ENCODE measurements at places on chromosomes 6 and 20. TPM values are rescaled to one million over a fixed set of nuclear protein-coding genes. Genes with fewer than 3 reads are reported as not detected.

Gene HLA-DPB1
- 33.5 TPM for total RNA-seq

Gene SPTLC3
- 6.5 TPM for total RNA-seq

Gene RAMACL
- total RNA-seq, result 0.19 TPM

Gene XKR7
- not detected for total RNA-seq

Gene TMEM170B
- 1.2 TPM for total RNA-seq

GRCh38 chr6:106426250-106426970, 65.9 kb downstream of the CRYBG1 start:
- DNase-seq, result no peak

GRCh38 chr20:52476074-52476750, 284.6 kb upstream of the ZFP64 start:
- DNase-seq, result no peak

DNA sequence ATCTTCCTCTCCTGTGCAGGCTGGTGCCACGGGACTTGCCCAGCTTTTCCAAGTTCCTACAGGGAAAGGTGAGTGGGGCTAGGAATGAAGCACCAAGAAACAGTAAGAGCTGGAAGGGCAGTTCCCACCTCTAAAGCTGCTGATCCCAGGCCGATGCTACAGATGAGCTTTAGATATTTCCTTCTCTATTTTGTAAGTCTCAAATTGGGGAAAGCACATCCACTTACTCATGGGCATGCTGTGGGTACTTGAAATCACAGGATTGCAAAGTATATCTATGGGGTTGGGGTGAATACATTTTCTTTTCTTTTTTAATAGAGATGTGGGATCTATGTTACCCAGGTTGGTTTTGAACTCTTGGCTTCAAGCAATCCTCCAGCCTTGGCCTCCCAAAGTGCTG, 3.1 kb downstream of the ZBTB2 start:
- no peak for DNase-seq

DNA sequence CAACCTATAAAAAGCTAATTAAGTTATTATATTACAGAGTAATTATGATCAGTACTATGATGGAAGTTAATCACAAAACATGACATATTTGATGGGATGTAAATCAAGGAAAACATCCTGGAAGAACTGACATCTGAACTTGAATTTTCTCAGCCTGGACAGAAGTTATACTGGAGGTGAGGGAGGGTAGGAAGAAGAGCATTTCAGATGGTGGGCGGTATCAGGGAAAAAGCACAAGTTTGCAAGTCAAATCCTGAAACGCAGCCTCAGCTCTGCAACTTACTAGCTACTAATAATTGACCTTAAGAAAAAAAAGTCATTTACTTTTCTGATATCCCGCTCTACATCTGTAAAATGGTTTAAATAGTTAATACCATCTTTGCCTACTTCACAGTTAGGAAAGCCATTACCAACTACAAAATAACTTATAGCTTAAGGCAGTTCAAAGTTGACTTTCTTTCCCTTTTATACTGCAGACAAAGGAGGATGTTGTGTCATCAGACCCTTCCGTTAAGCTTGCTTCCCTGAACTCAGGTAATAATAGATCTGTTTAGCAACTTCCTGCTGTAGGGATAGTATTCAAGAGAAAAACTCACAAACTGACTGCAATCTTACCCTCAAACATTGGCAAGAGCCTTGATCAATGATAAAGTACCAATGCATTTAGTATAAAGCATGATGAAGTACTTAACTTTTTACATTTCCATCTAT, 21.0 kb downstream of the NOL7 start:
- no peak for DNase-seq

DNA sequence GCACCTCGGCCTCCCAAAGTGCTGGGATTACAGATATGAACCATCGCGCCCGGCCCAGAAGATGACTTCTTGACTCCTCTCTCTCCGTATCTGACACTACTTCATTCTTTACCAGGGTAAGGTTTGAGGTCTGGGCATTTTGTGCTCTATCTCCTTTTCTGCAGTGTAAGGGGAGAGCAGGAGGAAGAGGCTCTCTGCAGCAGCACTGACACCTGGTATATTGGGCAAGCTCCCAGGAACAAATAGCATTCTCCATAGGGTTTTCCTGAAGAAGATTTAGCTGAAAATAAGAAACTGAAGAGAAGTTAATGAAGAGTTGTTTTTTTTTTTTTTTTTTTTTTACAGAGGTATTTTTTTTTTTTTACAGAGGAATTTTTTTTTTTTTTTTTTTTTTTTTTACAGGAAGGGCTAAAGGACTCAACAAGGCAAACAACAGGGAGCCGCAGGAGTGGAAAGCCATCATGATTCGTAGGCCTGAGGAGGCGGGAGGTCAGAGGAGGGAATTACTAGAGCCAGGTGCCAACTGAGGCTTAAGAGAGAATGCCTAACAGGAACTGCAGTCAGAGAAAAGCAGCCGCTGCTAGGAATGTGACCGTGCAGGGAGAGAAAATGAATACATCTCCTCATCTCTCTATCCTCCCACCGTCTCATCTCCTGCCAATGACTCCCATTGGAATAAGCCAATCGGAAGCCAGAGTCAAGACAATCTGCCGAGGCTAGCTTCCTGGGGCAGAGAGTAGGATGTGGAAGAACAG, 34.7 kb upstream of the ADGRF4 start:
- DNase-seq, result no peak

DNA sequence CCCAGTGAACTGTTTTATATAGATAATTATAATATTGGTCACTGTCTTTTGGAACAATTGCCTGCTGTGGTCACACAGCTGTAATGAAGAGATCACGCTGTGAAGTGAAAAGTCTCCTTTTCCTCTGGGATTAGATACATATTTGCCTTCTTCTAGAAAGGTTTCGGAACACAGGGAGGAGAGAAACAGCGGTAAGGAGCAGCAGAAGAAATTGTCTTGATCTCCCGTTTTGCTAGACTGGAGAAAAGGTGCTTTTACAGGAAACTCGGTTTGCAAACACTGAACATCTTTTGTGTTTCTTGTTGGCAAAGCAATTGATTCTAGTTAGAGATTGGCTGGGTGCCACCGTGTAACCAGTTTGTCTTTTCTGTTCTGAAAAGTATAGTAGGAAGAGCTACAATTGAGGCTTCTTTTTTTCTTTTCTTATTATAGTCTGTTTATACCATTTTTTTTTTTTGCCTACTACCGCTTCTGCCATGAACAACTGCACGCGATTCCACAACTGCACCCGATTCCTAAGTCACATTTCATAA, 404.1 kb upstream of the ID4 start:
- no peak for DNase-seq

- DNase-seq, result no peak
Observed at GRCh38 chr6:170093658-170094596, 197.0 kb downstream of the DLL1 start.

- no peak for DNase-seq
Observed at GRCh38 chr6:36533321-36533720, 14.0 kb downstream of the STK38 start.

- DNase-seq, result peak; percentile 89
Observed at GRCh38 chr6:32819729-32820128, 2.9 kb upstream of the HLA-DOB start.

Data from HT1080 (cell line).